Type B pancreatic cell (in vitro differentiated cells): ENCODE measurements at places on chromosomes 7 and 10.

- no peak for DNase-seq
Observed at GRCh38 chr10:77531441-77532001, 106.1 kb downstream of the KCNMA1 start.

- no peak for DNase-seq
Observed at GRCh38 chr7:19448091-19448490, 260.7 kb downstream of the POLR1F start.

DNA sequence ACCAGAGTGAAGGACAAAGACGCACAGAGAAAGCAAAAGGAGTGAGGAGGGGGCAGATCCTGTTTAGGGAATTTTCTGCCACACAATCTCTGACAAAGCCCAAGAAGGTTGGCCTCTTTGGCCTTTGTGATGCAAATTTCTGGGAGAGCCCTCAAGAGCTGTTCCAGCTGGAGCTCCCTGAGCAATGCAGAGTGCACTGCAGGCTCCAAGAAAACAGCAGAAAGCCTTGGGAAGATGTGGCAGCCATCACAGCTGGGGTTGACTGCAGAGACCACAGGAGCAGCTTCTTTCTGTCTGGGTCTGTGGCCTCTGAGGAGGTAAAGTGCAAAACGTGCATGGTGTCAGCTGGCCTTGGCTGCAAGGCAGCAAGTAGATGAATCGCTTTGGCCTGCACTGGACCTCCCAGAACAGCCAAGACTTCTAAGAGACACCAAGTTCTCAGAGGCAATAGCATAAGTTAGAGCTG lies 200.2 kb downstream of the ELMO1 start:
- no peak for DNase-seq

DNA sequence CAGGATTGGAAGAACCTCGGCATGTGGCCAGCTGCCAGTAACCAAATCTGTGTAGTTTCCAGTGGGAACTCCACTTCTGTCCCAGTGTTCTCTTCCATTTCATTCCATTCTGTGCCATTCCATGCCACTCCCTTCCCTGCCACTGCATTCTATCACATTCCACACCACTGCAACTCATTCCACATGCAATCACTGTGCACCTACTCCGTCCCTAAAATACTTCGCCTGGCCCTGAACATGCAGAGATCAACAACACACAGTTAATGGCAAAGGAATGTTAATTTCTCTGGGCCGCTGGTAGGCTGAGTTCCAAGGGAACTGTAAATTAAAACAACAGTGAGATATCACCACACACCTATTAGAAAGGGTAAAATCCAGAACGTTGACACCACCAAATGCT lies 64.8 kb downstream of the AKR1B1 start:
- DNase-seq = no peak

DNA sequence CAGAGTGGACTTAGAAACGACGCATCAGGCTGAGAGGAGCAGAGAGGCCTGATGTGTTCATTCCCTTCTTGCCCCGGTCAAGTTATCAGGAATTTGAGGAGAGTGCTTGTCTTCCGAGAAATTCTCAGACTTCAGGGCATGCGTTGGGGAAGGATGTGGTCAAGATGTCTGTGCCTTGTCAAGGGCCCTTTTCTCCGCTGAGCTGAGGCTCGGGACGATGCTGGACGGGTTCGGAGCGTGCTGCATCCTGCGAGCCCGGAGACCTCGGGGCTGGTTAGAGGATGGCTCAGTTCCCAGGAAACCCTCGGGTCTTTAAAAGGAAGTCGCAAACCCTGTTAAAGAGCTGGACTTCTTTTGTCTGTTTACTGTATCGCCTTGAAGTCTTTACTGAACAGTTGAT lies 325.4 kb downstream of the ADARB2 start:
- no peak for DNase-seq

- DNase-seq = peak; percentile 91
Observed at GRCh38 chr7:131327626-131328376, at the start of gene MKLN1. Gene MKLN1 (plus strand): TSS chr7:131327876. CDS start chr7:131327900, 24 bp downstream.

- DNase-seq = no peak
Observed at GRCh38 chr10:58360412-58361004, 24.7 kb upstream of the TFAM start.

- peak; percentile 95 for DNase-seq
Observed at GRCh38 chr7:129952653-129953560, at the start of gene UBE2H. Gene UBE2H (minus strand): TSS chr7:129952960. CDS start chr7:129952555, 405 bp downstream.

GRCh38 chr7:21611129-21611528 lies 68.3 kb downstream of the DNAH11 start:
- no peak for DNase-seq

GRCh38 chr10:66564287-66564686 lies 361.5 kb upstream of the LRRTM3 start:
- no peak for DNase-seq

DNA sequence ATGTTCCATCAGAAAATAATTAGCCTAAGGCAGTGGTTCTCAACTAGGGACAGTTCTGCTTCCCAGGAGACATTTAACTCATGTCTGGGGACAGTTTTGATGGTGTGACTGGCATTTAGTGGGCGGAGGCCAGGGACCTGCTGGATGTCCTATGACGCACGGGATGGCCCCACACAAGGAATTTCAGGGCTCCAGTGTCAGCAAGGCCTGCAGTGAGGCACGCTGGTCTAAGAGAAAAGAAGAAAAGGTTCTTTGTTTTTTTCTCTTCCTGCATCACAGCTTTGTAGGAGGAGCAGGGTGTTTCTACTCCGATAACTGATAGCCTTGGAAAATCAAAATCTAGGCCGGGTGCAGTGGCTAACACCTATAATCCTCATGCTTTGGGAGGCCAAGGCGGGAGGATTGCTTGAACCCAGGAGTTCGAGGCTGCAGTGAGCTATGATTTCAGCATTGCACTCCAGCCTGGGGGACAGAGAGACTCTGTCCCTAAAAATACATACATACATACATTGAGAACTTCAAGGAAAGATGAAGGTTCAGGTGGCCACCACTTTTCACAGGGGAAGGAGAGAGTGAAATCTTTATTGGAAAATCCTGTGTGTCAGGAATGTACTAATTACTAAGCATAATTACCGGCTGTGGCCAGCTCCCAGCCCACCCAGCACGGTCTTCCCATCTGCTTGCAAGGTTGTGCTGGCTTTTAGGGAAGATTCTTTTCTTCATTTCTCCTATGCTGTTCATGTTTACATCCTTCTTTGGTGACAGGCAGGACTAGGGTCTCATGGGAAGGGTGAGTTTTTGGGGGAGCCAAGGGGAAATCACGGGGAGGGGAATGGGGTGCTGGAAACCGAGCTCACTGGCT lies 150.4 kb downstream of the ACTR3B start:
- no peak for DNase-seq

DNA sequence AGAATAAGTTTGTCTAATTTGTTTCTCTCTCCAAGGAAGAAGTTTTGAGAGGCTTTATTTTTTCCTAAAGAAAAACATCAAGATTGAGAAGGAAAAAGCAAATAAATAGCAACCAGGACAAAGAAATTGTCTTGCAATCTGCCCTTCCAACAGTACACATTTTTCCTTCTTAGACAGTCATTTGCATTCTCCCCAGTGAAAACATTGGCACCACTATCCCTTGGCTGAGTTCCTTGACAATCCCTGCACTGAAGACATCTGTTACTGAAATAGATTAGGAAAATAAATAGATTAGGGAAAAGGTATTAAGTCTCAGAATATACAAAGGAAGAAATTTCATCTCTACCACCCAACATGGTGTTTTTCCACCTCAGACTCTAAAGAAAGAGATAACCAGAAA lies 12.2 kb upstream of the TMEM243 start:
- no peak for DNase-seq

DNA sequence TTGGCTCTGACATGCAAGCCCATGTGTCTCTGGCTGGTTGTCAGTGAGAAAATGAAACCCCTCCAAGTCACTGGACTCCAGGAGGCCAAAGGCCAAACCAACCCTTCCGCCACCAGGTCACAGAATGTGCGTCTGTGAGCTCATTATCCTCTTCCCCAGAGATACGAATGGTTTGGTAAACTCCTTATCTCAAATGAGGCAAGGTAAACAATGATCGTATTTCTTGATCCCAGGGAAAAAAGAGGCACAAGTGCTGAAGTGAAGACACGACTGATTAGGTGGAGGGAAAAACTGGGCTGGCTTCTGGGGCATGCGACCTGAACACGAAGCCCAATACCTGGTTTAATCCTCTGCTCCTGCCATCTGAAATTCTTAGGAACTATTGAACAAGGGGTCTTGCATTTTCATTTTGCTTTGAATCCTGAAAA lies 70.6 kb upstream of the ARID5B start:
- no peak for DNase-seq

DNA sequence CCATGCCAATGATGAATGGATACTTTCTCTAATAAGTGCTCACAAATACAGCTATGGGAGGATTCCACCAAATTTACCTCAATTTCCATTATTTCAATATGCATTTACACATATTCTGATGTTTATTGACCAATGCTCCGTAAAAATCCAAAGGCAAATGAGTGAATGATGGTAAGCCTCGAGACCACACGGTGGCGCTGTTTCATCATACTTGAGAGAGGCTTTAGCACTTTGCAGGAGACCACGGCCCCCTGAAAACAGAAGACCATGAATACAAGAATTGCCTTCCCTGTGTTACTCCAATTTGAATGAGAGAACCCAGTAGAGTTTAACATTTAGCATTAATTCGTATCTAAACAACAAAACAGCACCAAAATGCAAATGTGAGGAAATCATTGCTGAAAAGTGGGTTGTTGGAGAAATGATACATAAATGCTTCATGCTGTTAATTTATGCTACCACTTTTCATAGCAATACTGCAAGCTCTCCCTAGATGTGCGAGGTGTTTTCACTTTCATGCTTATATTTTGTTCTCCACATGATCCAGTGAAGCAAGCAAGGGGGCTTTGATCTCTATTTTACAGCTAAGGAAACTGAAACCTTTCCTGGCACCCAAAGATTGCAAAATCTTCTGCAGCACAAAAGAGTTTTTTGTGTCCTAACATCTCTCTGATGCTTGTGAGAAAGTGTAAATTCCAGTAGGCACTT lies 35.4 kb downstream of the TRIL start:
- DNase-seq = no peak

DNA sequence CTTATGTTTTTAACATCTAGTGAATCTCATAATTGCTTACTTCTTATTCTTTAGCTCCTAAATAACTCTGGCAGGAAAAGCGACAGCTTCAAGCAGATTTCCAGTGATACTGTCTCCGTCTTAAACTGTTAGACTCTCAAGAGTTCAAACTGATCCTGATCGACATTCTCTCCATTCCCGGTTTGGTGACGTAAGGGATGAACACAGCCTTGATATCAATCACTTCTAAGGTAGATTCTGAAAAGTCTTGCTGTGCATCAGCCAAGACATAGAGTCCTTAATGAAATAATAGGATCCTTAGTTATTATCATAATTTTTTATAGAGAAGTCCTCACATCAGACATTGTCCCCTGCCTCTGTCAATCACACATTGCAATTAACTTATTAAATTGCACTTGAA lies 534.6 kb downstream of the TFEC start:
- DNase-seq = no peak

GRCh38 chr10:132990684-132991545 lies 48.5 kb upstream of the CFAP46 start:
- DNase-seq = no peak

- no peak for DNase-seq
Observed at GRCh38 chr7:53657586-53657985, 622.2 kb downstream of the POM121L12 start.

DNA sequence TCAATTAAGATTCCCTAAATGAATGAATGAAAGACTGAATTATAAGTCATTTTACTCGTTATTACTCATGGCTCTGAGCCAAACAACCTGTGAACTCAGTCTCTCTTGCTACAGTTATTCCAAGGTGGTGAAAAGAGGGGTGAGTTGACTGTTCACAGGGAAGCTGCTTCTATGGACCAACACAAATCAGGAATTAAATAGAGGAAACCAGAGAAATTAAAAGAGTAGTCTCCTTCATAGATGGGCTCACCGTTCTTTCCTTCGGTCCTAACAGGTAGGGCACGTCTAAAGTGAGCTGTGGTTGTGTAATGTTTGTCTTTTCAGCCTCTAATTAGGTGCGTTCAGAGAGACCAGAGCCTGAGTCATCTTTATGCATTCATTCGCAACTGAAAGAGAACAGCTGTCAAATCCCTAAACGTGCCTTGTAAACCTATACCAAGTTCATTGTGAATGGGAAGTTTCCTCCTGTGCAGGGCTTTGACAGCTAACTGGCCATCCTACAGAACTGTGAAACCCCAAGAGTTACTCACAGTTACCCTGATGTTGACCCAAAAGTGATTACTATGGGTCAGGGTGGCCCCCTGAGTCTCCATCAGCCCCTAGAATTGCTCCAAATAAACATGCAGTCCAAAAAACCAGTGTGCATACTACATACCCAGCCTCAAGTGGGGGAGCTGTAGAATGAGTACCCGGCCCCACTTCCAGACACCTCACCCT lies 18.2 kb upstream of the C10orf53 start:
- no peak for DNase-seq

DNA sequence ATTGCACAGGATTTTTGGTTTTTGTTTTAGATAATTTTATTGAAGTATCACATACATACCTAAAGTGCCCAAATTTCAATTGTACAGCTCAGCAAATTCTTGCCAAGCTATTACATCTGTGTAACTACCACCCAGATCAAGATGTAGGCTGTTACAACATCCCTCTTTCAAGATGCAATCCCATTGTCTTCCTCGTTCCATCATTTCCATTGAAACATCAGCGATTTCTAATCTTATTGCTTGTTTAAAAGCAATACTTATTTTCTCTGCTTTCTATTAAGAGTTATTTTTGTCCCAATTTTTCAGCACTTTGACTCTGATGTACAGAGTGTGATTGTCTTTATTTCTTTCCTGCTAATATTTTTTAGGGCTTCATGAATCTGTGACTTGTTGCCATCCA lies 372.8 kb upstream of the SHH start:
- no peak for DNase-seq

DNA sequence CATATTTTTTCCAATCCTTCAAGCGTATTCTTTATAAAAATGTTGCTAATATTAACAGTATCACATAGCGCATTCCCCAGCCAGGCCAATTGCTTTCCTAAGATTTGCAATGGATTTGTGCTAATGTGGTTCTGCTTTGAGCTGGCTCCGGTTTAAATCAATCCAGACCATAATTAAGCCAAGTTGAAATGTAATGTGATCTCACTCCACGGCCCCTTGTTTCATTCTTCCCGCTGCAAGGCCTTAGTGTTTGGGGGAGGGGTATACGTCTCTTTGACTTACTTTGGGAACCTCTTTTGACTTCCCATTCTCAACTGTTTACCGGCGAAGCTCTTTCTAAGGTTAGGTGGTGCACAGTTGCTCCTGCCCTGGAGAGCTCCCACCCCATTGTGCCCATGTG lies 86.4 kb downstream of the PRPF18 start:
- no peak for DNase-seq

GRCh38 chr7:45972629-45973312 lies 51.7 kb upstream of the IGFBP3 start:
- DNase-seq = no peak
